ENCODE measurements at places on chromosomes 3 and 15. TPM values are rescaled to one million over a fixed set of nuclear protein-coding genes. Genes with fewer than 3 reads are reported as not detected.

The TGM5 gene
- not detected for polyA plus RNA-seq

The UPK1B gene
- polyA plus RNA-seq = 17.3 TPM

The CLEC3B gene
- polyA plus RNA-seq = 2.6 TPM

The WNT7A gene
- polyA plus RNA-seq = 0.04 TPM

The FBXW12 gene
- not detected for polyA plus RNA-seq

The SLC27A2 gene
- polyA plus RNA-seq = 10.1 TPM

The LDHAL6B gene
- polyA plus RNA-seq = 0.17 TPM

- no peaks in the 10 kb centered on the region for H3K27me3 ChIP-seq
- H3K4me3 ChIP-seq = no peak overlapping the region
- H3K4me1 ChIP-seq = peaks cover 13% of the 10 kb centered on the region
- no peak for DNase-seq
- no peaks in the 10 kb centered on the region for H3K36me3 ChIP-seq
Measured at GRCh38 chr3:177446165-177446601, 248.9 kb upstream of the TBL1XR1 start.

- no peak overlapping the region for H3K27ac ChIP-seq
- no peak for DNase-seq
- no peak overlapping the region for H3K4me3 ChIP-seq
- no peaks in the 10 kb centered on the region for H3K4me1 ChIP-seq
- no peaks in the 10 kb centered on the region for H3K27me3 ChIP-seq
Measured at GRCh38 chr3:66854601-66855151, 143.4 kb upstream of the KBTBD8 start.

DNA sequence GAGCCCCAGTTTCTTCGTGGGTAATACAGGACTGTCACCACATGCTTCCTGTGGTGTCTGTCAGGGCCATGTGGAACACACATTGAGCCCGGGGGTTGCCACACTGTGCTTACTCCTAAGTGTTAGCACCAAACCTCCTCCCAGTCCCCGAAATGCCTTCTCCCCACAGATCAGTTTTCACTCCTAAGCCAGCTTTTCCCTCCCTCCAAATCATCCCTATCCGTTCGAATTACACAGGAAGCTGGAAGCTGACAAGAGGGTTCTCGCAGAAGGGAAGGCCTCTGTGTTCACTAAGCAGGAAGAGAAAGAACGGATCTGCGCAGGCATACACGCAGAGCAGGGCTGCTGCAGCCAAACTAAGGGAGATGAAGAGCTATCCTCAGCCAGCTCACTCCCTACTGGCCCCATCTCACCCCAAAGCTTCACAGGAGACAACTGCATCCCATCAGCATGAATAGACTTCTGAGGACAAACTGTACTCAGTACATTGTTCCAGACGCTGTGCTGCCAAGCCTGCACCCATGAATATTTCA, 32.3 kb downstream of the XXYLT1 start:
- H3K4me1 ChIP-seq = peaks cover 8% of the 10 kb centered on the region
- no peak overlapping the region for H3K4me3 ChIP-seq
- H3K27me3 ChIP-seq = no peaks in the 10 kb centered on the region

- H3K4me1 ChIP-seq = no peaks in the 10 kb centered on the region
- H3K4me3 ChIP-seq = no peak overlapping the region
- H3K27ac ChIP-seq = no peak overlapping the region
- no peaks in the 10 kb centered on the region for H3K27me3 ChIP-seq
- no peaks in the 10 kb centered on the region for H3K36me3 ChIP-seq
Measured at GRCh38 chr15:86002444-86002843, 77.2 kb upstream of the AGBL1 start.

DNA sequence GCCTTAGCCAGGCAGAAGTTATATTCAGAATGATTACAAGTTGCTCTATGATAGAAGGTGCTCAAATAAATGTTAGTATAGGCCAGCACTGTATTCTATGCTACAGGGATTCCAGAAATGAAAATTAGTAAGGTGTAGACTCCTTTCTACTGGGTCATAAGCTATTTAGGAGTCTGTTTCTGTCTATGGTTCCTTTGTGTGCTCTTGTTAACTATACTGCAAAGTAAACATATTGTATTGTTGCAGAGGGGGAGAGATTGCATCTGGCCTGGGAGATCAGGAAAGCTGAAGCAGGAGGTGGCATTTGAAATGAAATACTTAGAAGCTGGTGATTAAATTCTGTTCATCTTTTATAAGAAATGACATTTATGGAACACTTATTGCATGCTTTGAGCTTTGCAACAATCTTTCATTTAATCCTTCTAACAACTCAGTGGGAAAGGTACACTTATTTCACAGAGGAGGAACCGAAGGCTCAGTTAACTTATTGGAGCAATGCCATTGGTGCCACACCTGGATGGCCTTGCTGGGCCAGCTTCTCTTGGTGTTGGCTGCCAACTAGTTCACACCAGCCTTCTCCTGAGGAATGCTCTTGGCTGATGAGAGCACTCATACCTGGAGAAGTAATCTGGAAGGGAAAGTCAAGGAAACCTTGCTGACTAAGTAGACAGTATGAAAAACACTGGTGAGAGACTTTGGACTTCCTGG, 39.1 kb downstream of the ABHD5 start:
- no peaks in the 10 kb centered on the region for H3K36me3 ChIP-seq
- H3K4me3 ChIP-seq = no peak overlapping the region
- no peaks in the 10 kb centered on the region for H3K27me3 ChIP-seq
- peak overlapping the region; percentile 20 for H3K27ac ChIP-seq
- peaks cover 4% of the 10 kb centered on the region for H3K4me1 ChIP-seq

DNA sequence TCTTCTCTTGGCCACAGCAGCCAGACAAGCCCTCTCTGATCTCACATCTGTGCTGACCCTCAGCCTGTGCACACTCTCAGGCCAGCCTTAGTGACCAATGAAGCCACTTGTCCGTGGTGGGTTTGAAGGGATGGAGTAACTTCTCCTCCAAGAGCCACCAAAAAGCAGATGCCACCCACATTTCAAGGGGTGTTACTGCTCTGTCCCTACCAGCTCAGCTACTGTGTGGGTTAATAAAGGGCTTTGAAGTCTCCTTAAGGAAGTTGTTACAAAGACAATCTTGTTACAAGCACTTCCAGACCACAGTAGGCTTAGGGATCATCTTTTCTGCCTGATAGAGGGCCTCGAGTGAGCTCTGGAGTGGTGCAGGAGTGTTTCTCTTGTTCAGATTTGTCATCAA, 3.3 kb upstream of the CA12 start:
- no peaks in the 10 kb centered on the region for H3K36me3 ChIP-seq
- no peak overlapping the region for H3K4me3 ChIP-seq
- DNase-seq = no peak
- peaks cover 18% of the 10 kb centered on the region for H3K4me1 ChIP-seq
- peaks cover 8% of the 10 kb centered on the region for H3K27me3 ChIP-seq

- no peaks in the 10 kb centered on the region for H3K4me1 ChIP-seq
- H3K4me3 ChIP-seq = no peak overlapping the region
- H3K27ac ChIP-seq = no peak overlapping the region
Measured at GRCh38 chr3:74054566-74054965, 429.8 kb upstream of the PDZRN3 start.

DNA sequence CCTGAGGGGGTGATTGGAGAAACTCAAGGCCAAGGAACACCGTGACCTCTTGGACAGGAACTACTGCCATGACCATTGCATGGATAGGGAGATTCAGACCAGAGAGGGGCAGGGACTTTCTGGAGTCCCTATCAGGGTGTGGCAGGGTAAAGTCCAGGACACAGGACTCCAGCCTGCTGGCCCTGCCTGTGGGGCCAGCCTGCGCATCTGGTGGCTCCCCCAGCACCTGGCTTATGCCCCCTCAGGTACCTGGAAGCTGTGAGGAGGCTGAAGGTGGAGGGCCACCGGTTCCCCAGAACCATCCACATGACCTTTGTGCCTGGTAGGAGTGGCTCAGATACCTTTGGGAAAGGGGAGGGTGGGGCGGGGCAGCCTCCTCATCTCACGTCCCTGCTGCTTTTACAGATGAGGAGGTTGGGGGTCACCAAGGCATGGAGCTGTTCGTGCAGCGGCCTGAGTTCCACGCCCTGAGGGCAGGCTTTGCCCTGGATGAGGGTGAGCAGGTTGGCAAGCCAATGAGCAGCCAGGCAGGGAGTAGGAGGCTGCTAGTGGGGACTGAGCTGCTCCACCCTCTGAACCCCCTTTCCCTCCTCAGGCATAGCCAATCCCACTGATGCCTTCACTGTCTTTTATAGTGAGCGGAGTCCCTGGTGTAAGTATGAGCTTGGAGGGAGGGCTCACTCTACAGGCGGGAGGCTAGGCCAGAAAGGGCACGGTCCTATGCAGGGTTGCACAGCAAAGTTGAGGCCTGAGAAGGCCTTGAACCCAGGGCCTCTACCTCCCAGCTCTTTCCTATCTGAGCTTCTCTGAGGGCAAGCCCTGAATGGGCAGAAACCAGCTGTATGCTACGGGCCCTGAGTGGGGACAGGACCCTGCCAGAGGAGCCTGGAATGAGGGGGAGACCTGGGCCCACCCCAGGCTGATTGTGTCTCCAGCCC, 2.9 kb downstream of the ACY1 start:
- H3K4me3 ChIP-seq = no peak overlapping the region
- H3K27me3 ChIP-seq = no peaks in the 10 kb centered on the region
- H3K4me1 ChIP-seq = peaks cover 30% of the 10 kb centered on the region
- H3K36me3 ChIP-seq = no peaks in the 10 kb centered on the region
- peak; percentile 58 for DNase-seq

GRCh38 chr3:194250098-194251002, 100.8 kb downstream of the CPN2 start:
- DNase-seq = peak; percentile 76
- no peak overlapping the region for H3K4me3 ChIP-seq
- H3K36me3 ChIP-seq = no peaks in the 10 kb centered on the region
- H3K27ac ChIP-seq = peak overlapping the region; percentile 69
- peaks cover 41% of the 10 kb centered on the region for H3K4me1 ChIP-seq

- H3K27me3 ChIP-seq = no peaks in the 10 kb centered on the region
- peak overlapping the region; percentile 68 for H3K27ac ChIP-seq
- H3K4me1 ChIP-seq = peaks cover 6% of the 10 kb centered on the region
- no peak for DNase-seq
- H3K36me3 ChIP-seq = no peaks in the 10 kb centered on the region
Measured at GRCh38 chr3:185549651-185550111, 2.7 kb downstream of the LIPH start.

- H3K36me3 ChIP-seq = no peaks in the 10 kb centered on the region
- H3K27me3 ChIP-seq = no peaks in the 10 kb centered on the region
- H3K4me3 ChIP-seq = no peak overlapping the region
- DNase-seq = no peak
Measured at GRCh38 chr3:45056608-45057301, 30.7 kb downstream of the CLEC3B start.

DNA sequence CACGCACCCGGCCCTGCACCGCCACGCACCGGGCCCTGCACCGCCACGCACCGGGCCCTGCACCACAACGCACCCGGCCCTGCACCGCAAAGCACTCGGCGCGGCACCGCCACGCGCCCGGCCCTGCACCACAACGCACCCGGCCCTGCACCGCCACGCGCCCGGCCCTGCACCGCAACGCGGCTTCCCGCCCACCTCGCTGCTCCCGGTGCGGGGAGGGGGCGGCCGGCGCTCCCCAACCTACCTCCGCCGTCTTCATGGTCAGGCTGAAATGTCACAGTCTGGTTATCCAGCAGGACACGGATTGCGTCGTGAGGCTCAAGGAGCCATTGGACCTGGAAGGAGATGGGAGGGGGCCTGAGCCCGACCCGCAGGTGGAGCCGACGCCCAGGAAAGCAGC, 41.8 kb downstream of the MUC20 start:
- H3K27me3 ChIP-seq = no peaks in the 10 kb centered on the region
- DNase-seq = no peak
- no peaks in the 10 kb centered on the region for H3K4me1 ChIP-seq
